ENCODE measurements at places on chromosomes 7 and 10.

DNA sequence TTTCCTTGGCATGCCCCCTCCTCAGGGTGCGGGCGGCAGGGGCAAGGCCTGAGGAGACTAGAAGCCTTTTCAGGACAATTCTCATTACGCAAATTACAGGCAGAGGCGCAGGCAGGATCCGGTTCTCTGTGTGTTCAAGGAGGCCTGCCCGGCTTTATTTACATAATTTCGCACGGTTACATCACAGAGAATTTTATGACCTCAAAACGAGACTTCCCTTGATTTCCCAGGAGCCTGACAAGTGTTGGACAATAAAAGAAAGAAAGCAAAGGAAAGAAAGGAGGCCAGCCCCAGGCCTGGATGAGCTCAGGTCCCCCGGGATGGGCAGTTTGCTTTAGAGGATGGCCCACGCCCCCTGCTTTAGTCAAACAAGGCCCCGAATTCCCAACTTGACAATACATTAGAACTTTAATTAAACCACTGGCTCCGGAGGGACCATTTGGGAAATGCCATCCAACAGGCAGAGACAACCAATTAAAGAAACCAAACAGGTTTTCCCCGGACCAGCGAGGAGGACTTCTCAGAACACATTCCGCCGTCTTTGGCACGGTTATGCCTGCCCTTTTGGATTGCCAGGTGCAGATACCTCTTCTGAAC lies 2.9 kb downstream of the MNX1 start:
- no peak for DNase-seq

GRCh38 chr10:73762915-73763314 lies 18.7 kb downstream of the SEC24C start:
- no peak for DNase-seq

- DNase-seq: peak; percentile 57
These were observed 46.9 kb downstream of the AHCYL2 start for GRCh38 chr7:129271500-129272355.

- no peak for DNase-seq
These were observed 22.0 kb upstream of the BTRC start for GRCh38 chr10:101331956-101332355.

- no peak for DNase-seq
These were observed 9.8 kb upstream of the LRRC61 start for GRCh38 chr7:150313367-150313809.

Data from SK-N-SH (cell line).